HFF-Myc (cell line): ENCODE measurements at places on chromosomes 6 and 20.

GRCh38 chr6:122372647-122373046 is 26.8 kb upstream of the HSF2 start:
- DNase-seq = no peak

- no peak for DNase-seq
Observed at GRCh38 chr6:117264369-117264691, 1.0 kb upstream of the VGLL2 start.

GRCh38 chr6:26595669-26596269 is 984 bp upstream of the ABT1 start:
- peak; percentile 71 for DNase-seq

GRCh38 chr6:32883789-32884188 is 29.8 kb downstream of the PSMB9 start:
- no peak for DNase-seq

DNA sequence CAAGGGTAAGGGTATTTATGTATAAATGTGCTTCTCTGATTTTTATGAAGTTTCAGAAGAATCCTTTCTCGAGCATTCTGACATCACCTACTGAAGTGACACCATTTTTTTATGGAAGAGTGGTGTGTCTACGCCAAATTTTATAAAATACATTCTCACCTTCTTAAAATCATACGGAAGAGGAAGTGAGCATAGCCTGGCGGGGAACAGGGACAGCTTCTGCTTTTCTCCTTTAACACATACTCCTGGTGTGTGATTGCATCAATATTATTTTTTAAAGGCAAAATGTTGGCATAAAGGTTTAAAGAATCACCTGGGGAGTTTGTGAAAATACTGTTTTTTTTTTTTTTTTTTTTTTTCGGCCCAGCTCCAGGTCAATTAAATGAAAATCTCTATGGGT is 733.6 kb upstream of the MAN1A1 start:
- DNase-seq = no peak

DNA sequence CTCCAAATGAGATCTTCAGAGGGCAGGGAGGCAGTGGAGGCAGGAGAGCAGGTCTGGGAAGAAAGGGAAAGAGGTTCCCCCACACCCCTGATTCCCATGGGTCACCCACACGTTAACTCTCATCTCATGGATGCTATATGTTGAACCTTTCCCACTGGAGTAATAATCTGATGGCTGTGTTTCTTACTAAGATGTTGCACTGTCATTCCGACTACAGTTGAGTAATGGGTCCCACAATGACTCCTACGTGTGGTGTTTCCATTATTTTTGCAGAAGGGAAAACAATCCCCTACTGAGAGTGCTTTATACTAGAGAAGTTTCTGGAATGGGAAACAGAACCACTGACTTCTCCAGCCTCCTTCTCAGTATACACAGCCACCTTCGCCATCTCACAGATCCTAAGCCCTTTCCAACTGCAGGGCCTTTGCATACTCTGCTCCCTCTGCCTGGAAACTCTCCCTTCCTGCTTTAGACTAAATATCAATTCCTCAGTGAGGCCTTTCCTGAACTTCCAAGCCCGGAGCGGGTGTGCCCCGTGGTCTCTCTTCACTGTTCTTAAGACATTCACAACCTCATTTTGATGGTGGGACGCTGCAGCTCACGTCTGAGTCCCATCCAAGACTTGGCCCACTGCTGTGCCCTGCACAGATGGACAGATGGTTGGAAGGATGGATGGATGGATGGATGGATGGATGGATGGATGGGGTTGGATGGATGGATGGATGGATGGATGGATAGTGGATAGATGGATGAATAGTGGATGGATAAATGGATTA is 238.6 kb upstream of the PMEPA1 start:
- DNase-seq = no peak

DNA sequence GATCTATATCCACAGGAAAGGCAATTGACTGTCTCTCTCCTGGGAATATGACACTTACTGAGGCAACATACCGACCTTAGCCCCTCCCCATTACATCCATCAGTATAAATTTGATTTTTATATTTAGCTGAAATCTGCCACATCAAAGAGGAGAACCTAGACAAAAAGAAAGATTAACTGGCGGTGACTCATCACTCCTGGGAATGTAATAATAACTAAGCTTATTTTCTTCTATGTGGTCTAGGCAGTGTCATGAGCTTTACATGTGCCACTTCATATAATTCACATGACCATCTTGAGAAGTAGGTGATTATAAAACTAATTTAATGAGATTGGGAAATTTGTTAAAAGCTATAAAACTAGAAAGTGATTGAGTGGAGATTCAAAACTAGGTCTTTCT is 520.0 kb upstream of the HS3ST5 start:
- DNase-seq = no peak

DNA sequence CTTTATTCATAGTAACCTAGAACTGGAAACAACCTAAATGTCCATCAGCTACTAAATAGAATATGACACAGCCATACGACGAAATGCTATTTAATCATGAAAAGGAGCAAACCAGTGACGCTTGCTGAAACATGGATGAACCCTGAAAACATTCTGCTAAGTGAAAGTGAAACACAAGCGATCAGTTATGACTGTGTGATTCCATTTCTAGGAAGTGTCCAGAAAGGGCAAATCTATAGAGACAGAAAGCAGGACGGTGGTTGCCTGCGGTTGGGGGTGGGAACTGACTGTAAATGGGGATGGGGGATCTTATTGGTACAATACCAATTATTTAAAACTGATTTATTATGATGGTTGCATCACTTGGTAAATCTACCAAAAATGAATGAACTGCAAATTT is 126.8 kb downstream of the IPCEF1 start:
- DNase-seq = no peak

GRCh38 chr6:2563635-2564034 is 187.1 kb downstream of the MYLK4 start:
- DNase-seq = no peak

DNA sequence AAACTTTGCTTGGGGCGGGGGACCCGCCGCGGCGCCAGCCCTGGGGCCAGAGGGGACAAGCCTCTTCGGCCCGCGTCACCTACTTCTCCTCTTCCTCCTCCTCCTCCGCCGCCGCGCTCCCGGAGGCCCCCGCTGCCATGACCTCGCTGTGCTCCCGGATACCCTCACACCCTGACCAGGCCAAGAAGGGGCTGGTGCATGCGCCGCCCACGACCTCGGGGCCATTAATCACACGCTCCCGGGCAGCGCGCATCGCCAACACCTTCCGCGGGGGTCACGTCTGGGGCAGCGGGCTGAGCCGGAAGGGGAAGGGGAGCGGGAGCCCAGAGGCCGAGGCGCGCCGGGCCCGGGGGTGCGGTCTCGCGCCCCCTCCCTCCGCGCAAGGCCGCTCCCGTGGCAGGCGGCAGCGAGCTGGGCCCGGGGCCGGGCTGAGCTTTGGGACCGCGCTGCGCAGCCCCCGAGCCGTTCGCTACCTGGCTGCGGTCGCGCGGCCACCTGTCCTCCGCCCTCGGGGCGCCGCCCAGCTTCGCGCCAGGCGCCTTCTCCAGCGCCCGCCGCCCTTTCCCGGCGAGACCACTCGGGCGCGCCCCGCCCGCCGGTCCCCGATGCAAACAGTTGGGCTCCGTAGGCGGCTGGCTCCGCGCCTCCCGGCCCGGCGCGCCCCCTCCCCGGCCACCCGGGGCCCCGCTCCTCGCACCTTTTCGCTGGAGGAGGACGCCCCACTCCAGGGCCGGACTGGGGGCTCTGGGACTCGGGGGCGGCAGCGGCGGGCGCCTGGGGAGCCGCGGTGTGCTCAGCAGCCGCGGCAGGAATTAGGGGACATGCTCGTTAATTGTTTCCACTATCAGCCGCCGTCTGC is 575 bp upstream of the CNR1 start:
- no peak for DNase-seq

DNA sequence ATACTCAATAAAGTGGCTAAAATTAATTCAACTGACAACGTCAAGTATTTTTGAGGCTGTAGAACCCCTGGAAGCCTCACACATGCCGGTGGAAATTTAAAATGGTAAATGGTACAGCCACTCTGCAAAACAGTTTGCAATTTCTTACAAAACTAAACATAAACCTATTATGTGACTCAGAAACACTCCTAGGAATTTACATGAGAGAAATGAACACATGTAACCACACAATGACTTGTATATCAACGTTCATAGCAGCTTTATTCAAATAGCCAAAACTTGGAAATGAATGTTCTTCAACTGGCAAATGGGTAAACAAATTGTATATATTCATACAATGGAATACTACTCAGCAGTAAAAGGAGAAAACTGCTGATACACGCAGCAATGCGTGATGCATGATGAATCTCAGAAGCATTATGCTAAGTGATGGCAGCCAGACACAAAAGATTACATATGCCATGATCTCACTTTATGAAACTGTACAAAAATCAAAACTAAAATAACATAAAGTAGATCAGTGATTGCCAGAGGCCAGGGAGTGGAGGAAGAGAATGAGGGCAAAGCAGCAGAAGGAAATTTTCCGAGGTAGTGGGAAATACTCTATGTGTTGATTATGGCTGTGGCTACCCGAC is 112.5 kb downstream of the FAM50B start:
- DNase-seq = no peak

- no peak for DNase-seq
Observed at GRCh38 chr6:117025310-117025709, 148.3 kb downstream of the RFX6 start.

- DNase-seq = no peak
Observed at GRCh38 chr20:57653910-57654309, 33.7 kb upstream of the ZBP1 start.

DNA sequence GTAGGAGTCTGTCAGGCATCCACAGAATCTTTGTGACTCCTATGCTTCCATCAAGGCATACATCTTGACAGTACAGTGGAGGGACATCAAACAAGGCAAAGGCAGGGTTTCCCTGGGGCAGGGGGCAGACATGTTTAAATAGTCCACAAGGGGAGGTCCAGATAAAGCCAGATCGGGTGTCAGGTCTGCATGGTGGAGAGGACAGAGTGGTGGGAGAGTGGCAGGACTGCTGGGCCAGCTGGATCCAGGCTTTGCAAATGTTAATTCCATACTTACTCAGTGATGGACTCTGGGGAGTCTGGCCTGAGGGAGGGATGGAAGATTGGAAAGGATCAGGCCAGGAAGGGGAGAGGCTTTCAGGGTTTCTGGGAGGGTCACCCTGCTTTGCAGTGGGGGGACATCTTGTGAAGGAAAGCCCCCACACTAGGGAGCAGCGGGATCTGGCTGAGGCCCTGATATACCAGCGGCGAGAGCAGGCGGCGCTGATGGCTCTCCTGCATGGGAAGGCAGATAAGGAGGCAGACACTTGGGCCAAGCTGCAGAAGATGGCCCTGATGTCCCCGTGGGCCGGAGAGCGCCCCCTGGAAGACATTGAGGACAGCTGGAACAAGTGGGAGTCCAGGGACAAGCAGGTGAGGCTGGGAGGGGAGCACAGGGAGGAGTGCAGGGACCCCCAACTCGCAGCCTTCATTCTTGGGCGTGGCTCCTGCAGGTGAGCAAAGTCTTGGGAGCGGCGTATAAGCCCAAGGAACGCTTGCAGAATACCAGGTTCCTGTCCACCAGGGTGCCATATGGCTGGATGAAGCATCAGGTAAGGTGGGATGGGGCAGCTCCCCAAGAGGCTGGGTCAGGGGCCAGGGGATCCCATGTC is 44.6 kb downstream of the SUN5 start:
- DNase-seq = no peak

DNA sequence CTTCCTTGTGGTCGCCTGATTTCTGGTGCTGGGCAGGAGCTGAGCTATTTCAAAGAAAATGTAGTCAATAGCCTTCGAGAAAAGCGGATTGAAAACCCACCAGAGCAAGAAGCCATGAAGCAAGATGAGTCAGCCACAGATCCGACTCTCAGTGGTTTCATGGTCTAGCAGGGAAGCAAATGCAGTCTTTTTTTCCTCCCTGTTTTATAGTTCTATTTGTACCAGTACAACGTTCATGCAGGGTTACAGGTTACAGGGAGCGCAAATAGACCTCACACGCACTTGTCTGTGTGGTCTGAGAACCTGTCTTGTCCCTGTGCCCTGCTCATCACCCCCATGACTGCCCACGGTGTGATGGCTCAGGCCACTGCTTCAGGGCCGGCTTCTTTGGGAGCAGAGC is 309.8 kb upstream of the SUPT3H start:
- DNase-seq = no peak

- DNase-seq = peak; percentile 72
Observed at GRCh38 chr6:1144842-1145767, 166.8 kb upstream of the FOXQ1 start.

DNA sequence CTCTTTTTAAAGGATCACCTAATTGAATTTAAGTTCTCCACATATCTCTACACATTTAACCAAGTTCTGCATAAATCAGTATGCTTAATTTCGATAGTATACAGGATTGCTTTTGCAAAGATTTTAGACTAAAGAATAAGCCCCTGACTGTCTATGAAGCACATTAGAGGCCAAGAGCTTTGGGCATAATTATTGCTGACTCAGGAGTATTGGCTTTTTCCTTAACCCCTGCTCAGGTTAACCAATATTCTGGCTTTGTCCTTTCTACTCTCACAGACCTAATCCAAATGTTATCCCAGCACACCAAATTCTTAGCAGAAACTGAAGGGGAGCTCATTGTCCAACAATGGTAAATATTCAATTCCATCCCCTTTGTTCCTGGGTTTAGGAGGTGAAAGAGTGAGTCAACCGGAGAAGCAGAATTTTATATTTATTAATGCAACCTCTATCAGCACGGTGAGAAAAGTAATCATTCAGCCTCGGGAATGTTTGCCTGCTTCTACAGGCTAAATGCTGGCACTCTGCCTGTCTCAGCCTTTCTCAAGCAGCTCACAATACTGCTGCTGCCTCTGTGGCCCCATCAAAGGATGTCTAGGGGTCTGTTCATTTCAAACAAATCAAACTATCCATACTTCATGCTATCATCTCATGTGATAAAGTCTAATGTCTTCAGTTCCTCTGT is 125.0 kb downstream of the SIM1 start:
- no peak for DNase-seq

DNA sequence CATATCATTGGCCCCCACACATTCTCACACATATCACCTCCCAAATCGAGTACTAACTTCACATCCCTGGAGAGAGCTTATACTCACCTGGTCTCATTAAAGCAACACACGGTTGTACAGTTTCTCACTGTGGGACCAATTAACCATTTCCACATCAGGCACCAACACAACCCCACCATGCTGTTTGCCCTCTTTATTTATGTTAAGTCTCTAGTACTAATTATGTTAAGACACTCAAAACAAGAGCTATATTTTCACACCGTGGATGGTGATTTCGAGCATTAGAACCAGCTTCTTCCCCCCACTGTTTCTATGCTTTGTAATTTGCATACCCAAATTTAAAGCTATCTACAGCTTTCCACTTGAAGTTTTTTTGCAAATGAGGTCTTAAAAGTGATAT is 6.3 kb downstream of the SCML4 start:
- no peak for DNase-seq

DNA sequence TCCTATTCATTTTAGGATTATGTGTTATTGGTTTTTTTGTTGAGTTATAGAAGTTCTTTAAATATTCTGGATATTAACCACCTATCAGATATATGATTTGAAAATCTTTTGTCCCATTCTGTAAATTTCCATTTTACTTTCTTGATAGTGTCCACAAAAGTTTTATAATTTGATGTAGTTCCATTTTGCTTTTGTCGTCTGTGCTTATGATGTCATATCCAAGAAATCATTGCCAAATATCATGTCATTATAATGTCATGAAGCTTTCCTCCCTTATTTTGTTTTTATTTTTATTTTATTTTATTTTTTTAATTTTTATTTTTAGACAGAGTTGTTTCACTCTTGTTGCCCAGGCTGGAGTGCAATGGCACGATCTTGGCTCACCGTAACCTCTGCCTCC is 21.0 kb upstream of the NANP start:
- DNase-seq = no peak
